SJSA1 (cell line): ENCODE measurements at places on chromosomes 11 and 22. TPM values are rescaled to one million over a fixed set of nuclear protein-coding genes. Genes with fewer than 3 reads are reported as not detected.

The CDC42EP2 gene
- 10.5 and 16.6 TPM in 2 replicates for total RNA-seq

The OR51T1 gene
- not detected in 2 replicates for total RNA-seq

- H3K27me3 ChIP-seq, result peaks cover 96% of the 10 kb centered on the region
- no peaks in the 10 kb centered on the region for H3K36me3 ChIP-seq
- H3K27ac ChIP-seq, result no peak overlapping the region
These were observed 1.7 kb downstream of the CHST1 start for GRCh38 chr11:45663486-45664375.

DNA sequence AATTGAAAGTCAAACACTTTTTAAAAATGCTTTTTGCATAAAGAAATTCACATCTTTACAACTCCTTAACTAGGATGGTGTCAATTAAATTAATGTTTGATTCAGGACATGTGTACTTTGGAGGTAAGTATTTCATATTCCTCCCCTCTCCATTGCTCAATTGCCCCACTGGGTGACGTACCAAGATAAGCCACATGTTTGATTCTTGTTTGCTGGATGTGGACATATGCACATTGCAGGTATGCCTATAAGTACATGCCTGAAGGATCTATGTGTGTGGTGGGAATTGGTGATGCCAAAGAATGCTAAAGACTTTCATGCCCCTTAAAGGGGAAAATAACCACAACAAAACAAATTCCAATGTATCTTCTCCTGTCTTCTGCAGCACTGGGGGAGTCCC is 5.8 kb downstream of the CD44 start:
- H3K4me1 ChIP-seq, result peaks cover 71% of the 10 kb centered on the region
- H3K27ac ChIP-seq, result peak overlapping the region; percentile 77
- no peak overlapping the region for H3K4me3 ChIP-seq
- H3K36me3 ChIP-seq, result peaks cover 74% of the 10 kb centered on the region
- DNase-seq, result peak; percentile 81
